GM12865 (cell line): ENCODE measurements at places on chromosomes 1 and 21.

DNA sequence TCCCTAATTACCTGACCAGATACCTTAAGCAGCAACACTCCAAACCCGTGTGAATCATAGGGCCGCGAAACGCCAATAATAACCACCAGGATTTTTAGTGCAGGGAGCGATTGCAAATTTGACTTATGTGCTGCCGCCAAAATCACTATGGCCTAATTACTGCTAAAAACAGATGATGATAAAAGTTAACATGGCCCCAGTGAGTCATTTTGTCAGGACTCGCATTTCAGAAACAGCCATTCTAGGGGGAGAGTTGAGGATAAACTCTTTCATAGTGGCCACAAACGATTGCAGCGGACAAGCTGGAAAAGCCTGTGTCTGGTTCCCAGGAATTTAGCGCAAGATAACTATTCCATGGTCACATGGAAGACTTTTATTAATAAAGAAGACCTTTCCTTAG, 103.4 kb downstream of the HLX start:
- no peak for DNase-seq

DNA sequence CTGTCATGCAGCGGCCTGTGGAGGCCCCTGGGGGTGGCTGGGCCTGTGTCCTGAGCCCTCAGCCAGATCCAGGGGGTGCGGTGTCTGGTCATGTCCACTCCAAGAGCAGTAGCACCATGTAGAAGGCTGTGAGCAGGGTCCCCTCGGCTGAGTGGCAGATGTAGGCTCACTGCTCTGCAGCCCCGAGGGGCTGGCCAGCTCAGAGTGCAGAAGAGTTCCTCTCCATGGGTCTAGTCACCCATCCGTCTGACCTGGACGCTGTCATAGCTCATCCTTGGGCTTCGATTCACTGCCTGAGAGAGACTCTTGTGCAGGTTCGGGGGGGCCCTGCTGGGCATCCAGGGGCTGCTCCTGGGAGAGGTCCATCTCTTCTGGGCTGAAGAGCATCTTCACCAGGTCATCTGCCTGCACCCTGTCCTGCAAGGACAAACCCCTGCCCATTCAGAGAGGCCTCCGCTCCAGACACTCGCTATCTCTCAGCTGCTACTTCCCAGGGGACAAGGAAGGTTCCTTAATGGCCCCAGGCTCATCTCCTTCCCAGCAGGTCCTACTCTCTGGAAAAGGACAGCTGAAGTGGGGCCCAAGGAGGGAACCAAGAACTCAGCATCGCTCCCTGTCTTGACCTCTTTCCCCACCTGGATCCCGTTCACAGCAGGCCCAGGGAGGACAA, 6.5 kb upstream of the CLDN19 start:
- no peak for DNase-seq

GRCh38 chr21:39851002-39851618, 16.1 kb upstream of the PCP4 start:
- no peak for DNase-seq

DNA sequence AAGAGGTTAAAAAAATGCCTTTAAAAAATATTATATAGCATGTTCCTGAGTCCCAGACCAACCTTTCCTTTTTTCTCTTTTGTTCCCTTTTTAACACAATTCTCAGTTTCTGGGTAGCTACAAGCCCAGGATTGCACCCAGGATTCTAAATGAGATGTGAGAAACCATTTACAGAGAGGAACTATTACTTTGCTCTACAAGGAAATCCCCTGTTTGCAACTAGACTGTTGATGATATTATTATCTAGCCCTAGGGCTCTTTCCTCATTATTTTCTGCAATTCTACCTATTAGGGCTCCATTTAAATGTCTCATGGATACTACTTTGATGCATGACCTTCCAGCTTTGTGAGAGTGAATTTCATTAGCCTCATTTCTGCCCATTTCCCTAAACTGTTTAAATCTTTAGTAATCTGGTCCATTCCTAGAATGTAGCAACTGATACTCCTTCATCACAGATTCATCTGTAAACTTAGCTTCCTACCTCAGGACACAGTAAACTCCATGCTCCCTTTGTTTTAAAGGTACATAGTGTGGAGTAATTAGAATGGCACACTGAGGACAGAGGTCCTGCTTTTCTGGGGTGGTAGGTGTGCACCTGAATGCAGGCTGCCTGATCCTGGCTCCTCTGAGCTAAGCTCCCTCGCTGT, 7.1 kb upstream of the KIF14 start:
- DNase-seq, result peak; percentile 54

- DNase-seq, result peak; percentile 67
These were observed 23.7 kb downstream of the CAMK1G start for GRCh38 chr1:209607102-209607794.

- DNase-seq, result no peak
These were observed 18.7 kb upstream of the CLDN8 start for GRCh38 chr21:30234643-30235042.

DNA sequence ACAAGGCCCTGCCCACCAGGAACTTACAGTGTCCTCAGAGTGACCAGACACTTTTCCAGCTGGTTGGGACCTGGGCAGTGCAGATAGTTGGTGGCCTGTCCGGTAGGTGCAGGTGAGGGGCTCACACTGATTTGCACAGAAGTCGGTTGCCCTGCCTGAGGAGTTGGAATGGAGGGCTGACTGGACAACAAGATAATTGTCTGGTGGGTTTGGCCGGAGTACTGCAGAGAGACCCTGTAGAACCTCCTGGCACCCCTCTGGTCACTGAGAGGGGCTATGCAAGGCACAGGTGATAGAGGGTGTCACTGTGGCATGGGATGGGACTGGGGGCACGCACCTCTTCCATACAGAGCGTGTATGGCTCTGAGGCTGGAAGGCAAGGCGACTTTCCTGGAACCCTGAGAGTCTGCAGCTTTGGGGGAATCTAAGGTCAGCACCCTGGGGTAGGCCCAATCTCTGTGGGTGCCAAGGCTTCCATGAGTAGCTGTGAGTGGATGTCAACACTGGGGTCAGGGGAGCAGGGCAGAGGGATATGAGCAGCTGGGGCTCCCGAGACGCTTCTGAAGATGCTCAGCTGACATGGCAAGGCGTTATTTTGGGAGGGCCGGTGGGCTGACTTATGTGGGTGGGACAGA, 7.6 kb upstream of the PLA2G2D start:
- DNase-seq, result no peak

DNA sequence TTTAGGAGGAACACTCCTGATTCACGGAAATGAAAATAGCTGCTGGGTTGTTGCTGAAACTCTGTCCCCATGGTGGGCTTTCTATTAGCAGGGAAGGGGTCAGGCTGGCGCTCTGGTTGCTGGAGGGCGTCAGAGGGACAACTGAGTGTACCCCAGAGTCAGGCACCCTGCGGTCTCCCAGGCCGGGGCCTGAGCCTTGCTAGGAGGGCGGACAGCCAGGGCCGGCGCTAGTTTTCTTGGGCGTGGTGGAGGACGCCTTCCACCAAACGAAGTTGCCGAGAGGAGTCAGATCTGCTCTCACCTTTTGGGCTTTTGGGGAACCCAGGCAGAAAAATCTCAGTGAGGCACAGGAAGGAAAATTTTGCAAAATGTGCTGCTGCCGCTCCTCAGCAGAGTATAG, 54.8 kb downstream of the NGF start:
- DNase-seq, result no peak

GRCh38 chr1:174309490-174309889, 138.3 kb upstream of the GPR52 start:
- DNase-seq, result no peak

DNA sequence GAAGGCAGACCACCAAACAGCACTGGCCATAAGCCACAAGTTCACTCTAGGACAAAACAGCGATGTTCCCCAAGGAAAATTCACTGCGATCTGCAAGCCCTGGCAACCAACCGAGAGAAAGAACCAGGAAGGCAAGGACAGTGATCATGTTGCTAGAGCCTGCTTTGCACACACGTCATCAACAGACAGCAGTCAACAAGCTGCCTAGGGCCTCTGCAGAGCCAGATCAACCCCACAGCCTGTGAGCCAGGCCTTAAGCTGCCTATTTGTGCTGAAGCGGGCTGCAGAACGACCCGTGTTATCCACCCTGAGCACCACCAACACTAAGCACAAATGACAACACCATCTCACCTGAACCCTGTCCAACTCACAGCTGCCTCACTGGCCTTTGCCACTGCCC, 6.2 kb upstream of the YRDC start:
- no peak for DNase-seq

DNA sequence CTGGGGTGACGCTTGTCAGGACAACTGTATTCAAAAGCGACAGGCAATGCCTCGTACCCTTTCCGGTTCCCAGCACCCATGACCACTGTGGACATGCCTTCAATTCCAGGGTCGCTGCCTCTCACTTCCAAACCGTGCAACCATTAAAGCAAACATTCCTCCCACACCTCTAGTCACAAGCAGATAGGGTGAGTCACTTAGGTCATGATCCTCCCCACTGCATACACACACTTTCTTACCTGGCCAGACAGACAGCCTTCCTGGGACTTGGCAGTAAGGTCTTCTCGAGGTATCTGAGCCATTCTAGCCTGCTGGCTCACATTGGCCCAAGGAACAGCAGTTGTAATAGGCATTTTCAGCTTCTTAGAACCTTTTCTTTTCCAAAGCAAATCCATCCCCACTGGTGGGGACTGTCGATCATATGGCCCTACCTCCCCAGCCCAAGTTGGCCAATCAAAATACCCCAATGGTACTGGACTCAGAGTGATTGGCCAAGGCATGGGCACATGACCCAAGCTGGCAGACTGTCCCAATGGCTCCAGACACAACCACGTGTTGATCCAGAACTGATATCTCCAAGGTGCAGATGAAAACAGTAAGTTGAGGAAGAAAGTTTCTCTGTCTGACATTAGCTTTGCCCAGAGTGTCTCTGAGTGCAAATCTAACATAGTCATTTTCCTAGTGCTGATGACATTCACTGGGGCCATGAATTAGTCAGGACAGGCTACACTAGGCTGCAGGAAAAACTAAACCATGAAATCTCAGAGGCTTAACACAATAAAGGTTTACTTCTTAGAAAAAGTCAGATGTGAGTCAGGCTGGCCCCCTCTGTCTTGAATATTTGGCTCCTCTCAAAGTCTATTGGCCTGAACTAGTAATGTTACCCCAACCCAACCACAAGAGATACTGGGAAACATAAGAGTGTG, 113.8 kb downstream of the RRAGC start:
- DNase-seq, result no peak

DNA sequence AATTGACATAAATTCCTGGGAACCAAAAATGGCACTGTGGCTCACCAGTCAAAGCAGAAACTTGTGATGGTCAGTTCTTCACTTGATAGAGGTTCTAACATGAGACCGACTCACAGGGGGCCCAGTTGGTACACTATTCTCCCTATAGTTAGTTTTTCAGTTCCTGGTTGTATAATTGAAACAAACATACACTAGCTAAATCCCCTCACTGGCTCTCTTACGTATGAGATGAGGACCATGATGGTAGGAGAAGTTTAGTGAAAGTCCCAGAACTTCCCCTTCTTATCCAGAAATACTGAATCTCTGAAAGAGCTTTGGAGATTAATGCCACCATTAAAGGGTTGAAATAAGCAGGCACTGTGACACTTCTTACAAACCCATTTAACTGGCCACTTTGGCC, 2.8 kb upstream of the S100B start:
- DNase-seq, result no peak

GRCh38 chr1:108046026-108046425, 81.0 kb upstream of the VAV3 start:
- no peak for DNase-seq

GRCh38 chr1:24051206-24051945, 60.6 kb downstream of the MYOM3 start:
- DNase-seq, result no peak

GRCh38 chr1:192580351-192580962, 4.9 kb downstream of the RGS1 start:
- peak; percentile 66 for DNase-seq

GRCh38 chr1:118250232-118250631, 65.2 kb upstream of the SPAG17 start:
- no peak for DNase-seq

DNA sequence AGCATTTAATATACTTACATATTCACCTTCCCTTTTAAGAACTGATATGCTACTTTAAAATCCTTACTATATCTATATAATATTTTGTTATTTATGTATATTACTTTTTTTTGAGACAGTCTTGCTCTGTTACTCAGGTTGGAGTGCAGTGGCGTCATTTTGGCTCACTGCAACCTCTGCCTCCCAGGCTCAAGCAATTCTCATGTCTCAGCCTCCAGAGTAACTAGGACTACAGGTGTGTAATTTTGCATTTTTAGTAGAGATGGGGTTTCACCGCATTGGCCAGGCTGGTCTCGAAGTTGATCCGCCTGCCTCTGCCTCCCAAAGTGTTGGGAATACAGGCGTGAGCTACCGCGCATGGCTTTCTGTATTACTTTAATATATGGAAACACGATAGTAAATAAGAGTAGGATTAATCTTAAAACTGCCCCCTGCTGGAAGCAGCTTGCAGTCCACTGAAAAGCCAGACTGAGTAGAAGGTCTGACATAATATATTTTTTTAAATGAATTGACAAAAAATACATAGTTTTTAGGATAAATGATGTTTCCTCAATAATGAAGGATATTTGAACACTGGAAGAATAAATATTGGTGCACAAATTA, 24.4 kb downstream of the RCAN3 start:
- peak; percentile 28 for DNase-seq

- DNase-seq, result no peak
These were observed 21.2 kb upstream of the SYCP1 start for GRCh38 chr1:114833421-114833820.

- DNase-seq, result peak; percentile 72
These were observed 273.8 kb downstream of the KCNJ6 start for GRCh38 chr21:37642493-37642892.

DNA sequence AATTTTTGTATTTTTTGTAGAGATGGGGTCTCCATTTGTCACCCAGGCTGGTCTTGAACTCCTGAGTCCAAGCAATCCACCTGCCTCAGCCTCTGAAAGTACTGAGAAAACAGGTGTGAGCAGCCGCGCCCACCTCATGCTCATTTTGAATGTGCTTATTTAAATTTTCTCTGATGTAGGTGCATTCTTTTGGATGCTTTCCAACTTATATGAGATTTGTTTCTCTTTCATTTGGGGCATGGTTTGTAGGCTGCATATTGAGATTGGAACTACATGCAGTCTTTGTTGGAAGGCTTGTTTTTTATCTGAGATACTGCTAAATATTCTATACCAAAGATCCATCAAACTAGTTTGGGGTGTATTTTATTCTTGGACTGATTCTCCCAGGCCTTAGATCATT, 81.0 kb upstream of the IVNS1ABP start:
- peak; percentile 73 for DNase-seq

DNA sequence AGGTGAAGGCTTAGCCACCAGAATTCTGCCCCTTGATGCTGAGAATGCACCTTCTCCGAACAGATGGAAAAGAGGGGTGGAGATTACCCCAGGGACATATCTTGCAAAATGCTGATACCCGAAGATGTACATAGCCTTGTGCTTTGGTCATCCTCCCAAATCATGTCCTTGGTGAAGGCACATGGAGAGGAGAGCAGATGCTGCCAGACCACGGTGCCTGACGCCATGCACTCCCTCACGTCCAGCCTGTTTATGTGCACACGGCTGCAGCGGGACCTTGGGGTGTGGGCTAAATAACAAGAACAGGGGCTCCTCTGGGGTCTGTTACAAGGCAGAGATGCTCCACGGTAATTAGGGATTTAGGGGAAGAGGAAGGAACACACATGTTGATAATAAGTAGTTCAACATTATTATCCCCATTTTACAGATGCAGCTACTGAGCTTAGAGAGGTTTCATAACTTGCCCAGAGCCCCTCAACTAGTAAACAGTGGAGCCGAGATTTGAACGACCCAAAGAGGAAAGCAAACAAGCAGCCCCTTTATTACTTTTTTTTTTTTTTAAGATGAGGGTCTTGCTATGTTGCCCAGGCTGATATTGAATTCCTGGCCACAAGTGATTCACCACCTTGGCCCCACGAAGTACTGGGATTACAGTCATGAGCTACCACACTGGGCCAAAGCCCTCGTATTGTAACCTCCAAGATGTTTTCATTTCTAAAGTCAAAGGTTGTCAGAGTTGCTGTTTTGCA, 12.9 kb downstream of the EPHX1 start:
- no peak for DNase-seq
